ENCODE measurements at places on chromosomes 1 and 21.

- DNase-seq: peak; percentile 49
Measured at GRCh38 chr1:159161001-159161718, 10.3 kb upstream of the CADM3 start.

- no peak for DNase-seq
Measured at GRCh38 chr1:105894006-105894405, 1162.5 kb upstream of the PRMT6 start.

DNA sequence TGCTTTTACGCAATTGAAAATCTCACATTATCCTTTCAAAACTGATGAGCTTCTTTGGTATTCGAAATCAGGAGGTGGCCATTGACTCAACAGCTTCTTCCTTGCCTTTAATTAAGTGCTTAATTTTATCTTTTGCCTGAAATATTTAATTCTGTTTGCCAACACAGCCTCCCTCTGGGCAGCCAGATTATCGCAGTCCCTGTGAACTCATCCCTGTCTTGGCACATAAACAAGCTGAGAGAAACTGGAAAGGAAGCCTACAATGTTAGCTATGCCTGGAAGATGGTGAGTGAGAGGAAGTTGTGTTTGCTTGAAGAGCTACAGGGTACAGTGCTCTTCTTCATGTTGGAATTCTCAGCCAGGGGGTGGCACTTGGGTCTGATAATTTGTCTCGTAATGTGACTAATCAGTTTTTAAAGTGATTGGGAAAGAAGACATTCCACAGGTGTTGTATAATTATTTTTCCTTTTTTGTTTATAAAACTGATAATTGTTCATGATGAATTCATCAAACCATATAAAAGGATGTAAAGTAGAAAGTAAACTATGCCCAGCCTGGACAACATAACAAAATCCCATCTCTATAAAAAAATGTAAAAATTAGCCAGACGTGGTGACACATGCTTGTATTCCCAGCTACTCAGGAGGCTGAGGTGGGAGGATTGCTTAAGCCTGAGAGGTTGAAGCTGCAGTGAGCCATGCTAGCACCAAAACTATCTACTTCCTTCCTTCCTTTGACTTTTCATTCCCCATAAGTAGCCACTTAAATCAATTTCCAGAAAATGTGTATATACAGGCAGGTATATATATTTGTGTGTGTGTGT lies 90.1 kb upstream of the RAVER2 start:
- DNase-seq: peak; percentile 12

GRCh38 chr1:24463776-24464735 lies 38.6 kb upstream of the RCAN3 start:
- no peak for DNase-seq

DNA sequence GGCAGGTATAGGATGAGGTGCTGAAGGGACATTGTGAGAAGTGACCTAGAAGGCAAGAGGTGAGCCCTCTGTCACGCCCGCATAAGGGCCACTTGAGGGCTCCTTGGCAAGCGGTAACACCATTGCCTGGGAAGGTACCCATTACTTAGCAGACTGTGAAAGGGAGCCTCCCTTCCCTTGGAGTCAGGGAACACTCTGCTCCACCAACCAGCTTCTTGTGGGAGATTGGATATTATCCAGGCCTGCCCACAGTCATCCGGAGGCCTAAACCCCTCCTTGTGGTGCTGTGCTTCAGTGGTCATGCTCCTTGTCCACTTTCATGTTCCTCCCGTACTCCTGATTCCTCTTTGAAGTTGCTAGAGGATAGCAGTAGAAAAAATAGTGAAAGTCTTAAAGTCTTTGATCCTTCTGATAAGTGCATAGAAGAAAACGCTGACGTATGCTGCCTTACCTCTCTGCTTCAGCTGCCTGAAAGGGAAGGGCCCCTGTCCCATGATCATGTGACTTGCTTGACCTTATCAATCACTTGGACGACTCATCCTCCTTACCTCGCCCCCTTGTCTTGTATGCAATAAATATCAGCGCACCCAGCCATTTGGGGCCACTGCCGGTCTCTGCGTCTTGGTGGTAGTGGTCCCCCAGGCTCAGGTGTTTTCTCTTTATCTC lies 16.0 kb downstream of the RBBP4 start:
- no peak for DNase-seq

DNA sequence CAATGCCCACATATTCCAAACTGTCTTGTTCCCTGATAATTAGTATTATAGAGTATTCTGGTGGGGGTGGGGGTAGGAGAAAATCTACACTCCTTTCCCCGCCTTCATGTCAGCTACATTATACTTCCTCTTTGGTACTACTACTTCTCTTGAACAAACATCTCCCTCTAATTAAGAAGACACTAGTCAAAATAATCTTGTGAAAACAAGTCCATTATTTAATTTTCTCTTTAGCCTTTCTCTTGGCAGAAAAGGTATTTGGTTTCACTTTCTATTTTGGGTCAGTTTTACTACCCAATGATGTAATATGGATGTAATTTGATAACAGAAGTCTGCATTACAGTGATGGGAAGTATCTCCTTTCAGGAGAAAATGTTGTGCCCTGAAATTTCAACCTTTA lies 22.5 kb downstream of the NTMT2 start:
- DNase-seq: no peak

DNA sequence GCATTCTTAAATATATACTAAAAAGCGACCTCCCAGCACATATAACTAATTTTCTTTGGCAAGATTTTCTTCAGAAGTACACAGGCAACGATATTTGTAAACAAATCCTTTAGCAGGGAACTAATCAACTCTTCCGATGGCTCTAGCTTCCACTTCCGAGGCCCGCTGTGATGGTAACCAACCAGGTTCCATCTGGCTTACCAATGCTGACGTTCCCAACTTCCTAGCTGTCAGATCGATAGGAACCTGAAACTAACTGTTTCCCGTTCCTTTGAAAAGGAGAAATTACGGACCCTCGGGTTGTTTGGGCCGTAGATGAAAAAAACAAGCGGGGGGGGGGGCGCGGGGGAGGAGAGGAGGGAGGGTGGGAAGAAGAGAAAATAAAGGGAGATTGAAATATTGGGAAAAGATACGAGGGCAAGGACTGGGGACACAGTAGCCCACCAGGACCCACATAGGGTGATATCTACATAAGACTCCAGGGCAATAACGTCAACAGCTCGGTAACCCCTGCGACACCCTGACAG lies 513 bp downstream of the GTF2B start:
- no peak for DNase-seq

GRCh38 chr1:172108161-172108893 lies 267.0 kb downstream of the DNM3 start:
- no peak for DNase-seq

GRCh38 chr1:112722601-112723510 lies 7.7 kb upstream of the PPM1J start:
- DNase-seq: no peak
